SK-N-DZ (cell line): ENCODE measurements at places on chromosomes 12 and 14.

DNA sequence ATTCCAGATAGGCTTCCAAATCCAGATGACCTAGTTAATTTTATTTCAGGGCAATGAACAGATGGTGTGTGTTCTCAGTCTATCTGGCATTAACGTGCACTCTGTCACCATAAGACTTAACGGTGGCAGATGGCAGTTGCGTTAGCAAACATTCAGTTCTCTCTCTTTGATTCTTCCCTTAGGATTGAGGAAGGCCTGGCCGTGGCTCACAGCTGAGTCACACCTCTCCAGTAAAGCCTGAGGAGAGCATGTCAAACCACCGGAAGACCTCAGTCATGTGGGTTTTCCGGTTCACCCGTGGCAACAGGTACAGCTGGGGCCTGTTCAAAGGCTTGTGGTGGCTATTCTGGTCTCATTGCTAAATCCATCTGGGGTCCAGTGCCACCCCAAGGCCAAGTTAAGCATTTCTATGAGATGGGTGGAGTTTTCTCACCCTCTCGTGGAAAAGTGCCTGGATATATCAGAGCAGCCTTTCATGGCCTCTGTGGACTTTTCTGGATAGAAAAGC is 545.1 kb upstream of the ATP2B1 start:
- peak; percentile 94 for DNase-seq

DNA sequence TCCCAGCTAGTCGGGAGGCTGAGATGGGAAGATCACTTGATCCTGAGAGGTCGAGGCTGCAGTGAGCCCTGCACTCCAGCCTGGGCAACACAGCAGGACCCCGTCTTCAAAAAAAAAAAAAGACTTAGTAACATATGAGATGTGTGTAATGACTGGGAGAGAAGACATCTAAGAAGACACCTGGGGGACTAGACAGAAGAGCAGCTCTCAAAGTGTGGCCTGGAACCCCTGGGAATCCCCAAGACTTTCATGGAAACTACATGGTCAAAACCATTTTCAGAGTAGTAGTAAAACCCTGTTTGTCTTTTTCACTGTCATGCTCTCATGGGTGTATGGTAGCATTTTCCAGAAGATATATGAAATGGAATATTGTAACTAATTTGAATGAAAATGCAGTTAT is 45.3 kb downstream of the R3HDM2 start:
- no peak for DNase-seq

DNA sequence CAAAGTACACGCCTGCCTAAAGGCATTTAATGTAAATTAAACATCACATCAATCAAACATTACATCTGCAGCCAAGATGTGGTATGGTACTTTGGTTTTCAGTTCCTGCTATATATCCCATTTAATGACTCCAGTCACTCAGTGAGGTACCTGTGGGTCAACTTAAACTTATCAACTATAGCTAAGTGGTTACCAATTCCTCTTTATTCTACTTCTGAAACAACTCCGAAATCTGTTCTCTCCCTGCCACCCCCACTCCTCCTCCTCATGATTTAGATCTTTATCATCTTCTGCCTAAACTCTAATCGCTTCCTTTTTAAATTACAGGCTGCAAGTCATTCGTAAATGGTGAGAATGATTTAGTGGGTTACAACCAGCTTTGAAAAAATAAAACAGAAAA is 57.9 kb downstream of the BCL2L14 start:
- no peak for DNase-seq

DNA sequence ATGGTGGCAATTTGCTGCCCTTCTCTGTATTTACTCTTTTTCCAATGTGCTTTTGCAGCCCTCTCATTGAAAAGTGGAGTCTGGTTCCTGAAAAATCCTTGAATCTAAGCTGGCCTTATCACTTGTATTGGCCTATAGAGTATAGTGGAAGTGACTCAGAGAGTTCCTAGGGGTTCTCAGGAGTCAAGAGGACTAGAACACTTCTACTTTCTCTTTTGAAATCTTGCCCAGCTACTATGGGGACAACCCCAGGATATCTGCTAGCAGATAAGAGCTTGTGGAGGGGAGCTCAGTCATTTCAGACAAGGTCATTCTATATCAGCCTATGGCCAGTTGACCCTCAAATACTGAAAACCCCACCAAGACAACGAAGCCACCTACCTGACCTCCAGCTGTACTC is 26.7 kb upstream of the WSCD2 start:
- no peak for DNase-seq

GRCh38 chr12:12194206-12194605 is 72.6 kb downstream of the LRP6 start:
- no peak for DNase-seq

DNA sequence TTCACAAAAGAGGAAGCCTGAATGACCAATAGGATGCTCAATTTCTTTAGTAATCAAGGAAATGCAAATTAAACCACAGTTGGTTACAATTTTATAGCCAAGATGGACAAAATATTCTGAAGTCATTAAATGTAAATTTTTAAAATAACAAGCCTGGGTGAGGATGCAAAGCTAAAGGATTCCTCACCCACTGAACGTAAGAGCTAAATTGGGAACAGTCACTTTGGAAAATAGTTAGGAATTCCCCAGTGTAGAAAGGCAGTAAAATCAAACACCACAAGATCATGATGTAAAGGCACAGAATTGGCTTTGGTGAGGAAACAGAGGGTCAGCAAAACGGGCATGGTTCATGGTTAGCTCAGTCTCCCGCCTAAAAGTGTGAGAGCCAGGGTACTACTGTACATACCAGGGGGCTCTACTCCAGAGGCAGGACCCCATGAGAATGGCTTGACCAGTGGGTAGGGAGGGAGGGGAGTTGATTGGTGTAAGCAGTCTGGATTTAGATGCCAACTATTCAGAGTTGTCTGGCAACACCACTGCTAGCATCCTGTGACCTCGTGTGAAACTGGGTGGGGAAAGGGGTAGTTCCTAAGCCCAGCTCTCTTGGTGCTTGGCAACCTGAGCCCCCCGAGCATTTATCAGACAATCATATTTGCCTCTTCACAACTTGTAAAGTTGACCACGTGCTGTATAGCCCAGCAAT is 213.4 kb upstream of the EGLN3 start:
- DNase-seq: no peak

DNA sequence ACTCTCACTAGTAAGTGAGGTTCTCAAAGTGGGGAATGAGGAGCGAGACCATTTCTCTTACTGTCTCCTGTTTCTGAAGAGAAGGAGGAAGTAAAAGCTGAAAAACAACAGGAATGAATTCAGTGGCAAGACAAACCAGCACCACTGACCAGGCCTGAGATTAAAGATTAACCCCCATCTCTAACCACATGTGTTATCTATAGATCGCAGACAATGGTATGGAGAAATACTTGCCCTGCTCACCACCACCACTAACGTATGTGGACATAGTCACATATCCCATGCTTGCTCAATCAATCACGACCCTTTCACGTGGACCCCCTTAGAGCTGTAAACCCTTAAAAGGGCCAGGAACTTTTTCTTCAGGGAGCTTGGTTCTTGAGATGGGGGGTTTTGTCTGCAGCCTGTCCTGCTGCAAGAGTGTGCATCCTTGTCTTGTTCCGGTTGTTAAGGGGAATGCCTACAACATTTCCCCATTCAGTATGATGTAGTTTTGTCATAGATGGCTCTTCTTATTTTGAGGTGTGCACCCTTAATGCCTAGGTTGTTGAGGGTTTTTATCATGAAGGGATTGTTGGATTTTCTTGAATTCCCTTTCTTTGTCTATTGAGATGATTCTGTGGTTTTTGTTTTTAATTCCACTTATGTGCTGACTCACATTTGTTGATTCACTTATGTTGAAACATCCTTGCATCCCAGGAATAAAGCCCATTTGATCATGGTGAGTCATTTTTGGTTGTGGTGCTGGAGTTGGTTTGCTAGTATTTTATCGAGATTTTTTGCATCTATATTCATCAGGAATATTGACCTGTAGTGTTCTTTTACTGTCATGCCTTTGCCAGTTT is 698.8 kb upstream of the LMO3 start:
- DNase-seq: no peak

DNA sequence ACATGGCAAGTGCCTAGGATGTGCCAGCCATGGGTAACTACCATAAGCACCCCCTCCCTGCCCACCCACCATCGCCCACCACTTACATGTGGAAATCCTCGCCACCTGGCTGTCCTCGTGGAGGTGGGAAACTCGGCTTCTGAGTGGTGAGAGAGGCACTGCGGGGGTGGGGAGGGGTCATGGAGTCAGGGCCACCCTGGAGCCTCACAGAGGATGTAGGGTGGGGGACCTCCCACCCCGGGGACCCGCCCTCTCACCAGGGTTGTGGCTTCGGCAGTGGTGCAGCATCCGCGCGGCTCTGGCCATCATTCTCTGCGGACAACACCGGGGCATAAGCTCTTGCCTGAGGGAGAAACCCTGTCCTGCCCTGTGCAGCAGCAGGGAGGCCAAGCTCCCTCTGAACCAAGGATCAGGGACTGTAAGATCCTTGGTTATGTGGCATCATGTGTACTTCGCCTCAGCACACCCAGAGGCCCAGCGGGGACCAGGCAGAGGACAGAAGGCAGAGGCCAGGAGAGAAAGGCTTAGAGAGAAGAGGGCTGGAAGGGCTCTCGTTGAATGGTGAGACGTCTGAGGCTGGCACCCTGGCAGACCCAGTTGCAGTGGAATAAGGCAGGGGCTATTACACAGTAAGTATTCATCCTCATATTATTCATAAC is 12.8 kb upstream of the ENDOU start:
- DNase-seq: no peak

DNA sequence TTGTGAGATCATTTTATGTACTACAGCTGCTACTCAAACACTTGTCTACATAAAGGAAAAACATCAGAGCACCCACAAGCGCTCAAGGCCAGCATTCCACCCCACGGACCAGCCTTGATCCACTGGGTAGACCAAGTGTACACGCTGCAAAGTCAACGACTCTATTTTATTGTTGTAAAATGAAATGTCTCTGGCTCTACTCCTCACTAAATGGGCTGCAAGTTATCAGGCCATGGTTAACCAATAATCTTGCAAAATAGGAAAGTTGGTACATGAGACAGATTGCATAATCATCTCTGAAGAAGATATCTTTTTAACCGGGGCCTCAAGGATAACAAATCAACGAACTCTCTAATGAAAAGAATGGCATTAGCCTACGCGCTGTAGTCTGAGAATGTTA is 69.9 kb upstream of the FOXN3 start:
- DNase-seq: no peak

DNA sequence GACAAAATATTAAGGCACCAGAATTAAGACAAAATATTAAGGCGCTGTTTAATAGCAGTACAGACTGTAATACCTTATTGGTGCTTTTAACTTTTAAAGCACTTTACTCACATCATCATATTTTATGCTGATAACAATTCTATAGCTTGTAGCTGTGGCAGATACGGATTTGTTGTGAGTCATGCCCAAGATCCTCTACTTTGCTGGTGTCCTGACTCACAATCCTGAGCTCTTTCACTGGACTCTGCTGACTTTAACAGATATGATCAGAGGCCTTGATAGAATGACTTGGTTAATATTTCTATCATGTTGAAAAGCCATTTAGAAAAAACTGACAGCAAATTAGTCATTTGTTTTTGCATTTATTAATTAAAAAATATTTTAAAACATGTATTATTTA is 99.0 kb upstream of the PKP2 start:
- no peak for DNase-seq

GRCh38 chr14:50320283-50320682 is 8.2 kb downstream of the DMAC2L start:
- DNase-seq: no peak

GRCh38 chr12:112165624-112166023 is 40.3 kb downstream of the TRAFD1 start:
- no peak for DNase-seq

DNA sequence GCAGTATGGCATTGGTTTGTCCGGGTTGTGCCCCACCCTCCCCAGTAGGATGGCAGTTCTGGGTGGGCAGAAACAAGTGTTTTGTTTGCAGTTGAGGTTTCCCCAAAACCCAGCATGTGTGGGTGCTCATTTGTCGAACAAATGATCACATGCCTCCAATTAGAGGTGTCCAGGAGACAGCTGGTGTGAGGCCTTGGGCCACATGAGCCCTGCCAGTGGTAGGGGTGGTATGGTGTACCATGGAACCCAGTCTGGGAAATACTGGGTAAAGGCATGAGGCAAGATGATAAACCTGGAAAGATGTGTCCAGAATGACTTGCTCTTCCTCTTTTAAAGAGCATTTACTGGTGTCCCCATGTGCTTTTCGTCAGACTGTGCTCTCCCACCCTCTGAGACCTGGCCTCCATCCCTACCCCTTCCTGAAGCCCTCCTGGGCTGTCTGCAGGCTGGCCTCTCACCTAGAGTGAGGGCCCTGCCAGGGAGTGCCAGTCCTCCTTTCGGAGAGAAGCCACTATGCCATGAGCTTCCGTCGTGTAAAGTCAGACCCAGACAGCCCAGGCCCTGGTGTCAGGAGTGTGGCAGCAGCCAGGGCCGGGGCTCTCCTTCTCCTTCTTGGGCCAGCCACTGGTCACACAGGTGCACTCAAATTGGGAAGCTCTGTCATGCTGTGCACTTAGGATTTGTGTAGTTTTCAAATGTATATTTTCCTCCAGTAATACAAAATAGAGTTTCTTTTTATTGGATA is 17.6 kb downstream of the ANKRD9 start:
- DNase-seq: no peak

GRCh38 chr14:30921305-30921704 is 46.9 kb downstream of the COCH start:
- DNase-seq: no peak

- DNase-seq: no peak
Measured at GRCh38 chr12:5140190-5140589, 96.5 kb downstream of the KCNA5 start.

DNA sequence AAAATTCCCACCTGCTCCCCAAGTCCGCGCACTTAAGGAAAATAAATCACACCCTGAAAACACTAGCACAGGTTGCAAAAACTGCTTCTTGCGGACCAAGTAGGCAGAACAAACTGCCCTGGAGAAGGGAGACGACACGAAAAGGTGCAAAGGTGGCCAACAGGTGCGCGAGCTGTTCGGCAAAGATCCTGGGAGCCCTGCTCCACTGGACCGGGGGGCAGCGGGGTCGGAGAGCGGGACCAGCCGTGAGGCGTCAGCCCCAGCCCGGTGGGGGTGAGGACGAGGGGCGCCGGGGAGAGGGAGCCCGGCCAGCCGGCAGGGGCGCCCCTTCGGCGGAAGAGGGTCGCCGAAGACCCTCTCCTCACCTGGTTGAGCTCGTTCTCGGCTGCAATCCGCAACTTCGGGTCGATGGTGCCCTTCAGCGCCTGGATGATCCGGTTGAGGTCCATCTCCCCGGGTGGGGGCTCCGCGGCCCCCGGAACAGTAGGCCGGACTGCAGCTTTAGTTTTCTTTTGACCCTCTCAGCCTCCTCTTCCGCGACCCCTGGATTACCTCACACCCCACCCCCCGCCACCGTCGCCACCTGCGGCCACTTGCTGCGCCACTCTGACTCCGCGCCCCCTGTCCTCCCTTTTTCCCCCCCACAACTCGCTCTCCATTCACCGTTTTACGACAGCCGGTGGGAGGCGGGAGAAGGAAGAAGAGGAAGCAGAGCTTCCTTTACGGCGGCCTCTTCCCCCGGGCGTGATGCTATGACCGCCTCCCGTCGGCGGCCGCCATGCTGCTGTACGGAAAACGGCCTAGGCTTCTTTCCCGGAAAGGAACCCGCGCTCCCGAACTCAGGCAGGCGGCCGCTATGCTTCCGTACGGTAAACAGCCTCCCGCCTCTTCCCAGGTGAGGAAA is at the start of gene IPO8:
IPO8 (minus strand) TSS at position 671 of the 904 bp plus-strand sequence; CDS start at position 449, 222 bp downstream.
- DNase-seq: peak; percentile 96

- DNase-seq: no peak
Measured at GRCh38 chr14:91305650-91306431, 61.3 kb upstream of the GPR68 start.
